ENCODE measurements at places on chromosomes 12 and 14.
A peak's percentile ranks its signal among the peaks of the same experiment; 100 is the strongest.

GRCh38 chr12:57846577-57847319 lies at the start of gene CTDSP2:
CTDSP2 (minus strand) TSS chr12:57846729; CDS start chr12:57846435, 294 bp downstream.
- peak; percentile 91 for DNase-seq
- H3K4me1 ChIP-seq = peaks cover 59% of the 10 kb centered on the region
- no peaks in the 10 kb centered on the region for H3K36me3 ChIP-seq

- H3K4me3 ChIP-seq = no peak overlapping the region
- H3K27ac ChIP-seq = no peak overlapping the region
- no peaks in the 10 kb centered on the region for H3K36me3 ChIP-seq
- DNase-seq = no peak
- H3K27me3 ChIP-seq = no peaks in the 10 kb centered on the region
These were observed 153.1 kb downstream of the TMEM117 start for GRCh38 chr12:43988838-43989560.

DNA sequence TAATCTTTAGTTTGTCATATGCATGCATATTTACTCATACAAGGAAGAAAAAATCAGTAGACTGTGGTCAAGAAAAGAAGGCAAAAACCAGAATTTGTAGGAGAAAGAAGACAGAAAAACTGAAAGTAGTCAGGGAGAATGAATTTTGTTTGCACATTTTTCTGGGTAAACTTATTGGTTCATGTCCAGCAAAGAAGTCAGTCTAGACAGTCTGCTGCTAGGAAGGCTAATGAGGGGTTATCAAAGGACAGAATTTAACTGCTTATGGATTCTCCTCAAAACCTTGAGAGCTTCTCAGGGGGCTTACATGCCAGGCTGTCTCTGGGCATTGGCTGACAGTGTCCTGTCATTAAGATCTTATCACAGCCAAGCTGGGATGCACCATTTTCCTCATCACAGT lies 293.9 kb downstream of the RPAP3 start:
- no peaks in the 10 kb centered on the region for H3K36me3 ChIP-seq
- no peaks in the 10 kb centered on the region for H3K27me3 ChIP-seq
- H3K27ac ChIP-seq = no peak overlapping the region
- no peak for DNase-seq
- H3K4me3 ChIP-seq = no peak overlapping the region
- no peaks in the 10 kb centered on the region for H3K4me1 ChIP-seq

GRCh38 chr12:129258781-129259318 lies 405.6 kb downstream of the GLT1D1 start:
- H3K36me3 ChIP-seq = no peaks in the 10 kb centered on the region
- DNase-seq = no peak
- H3K27ac ChIP-seq = no peak overlapping the region
- H3K4me3 ChIP-seq = no peak overlapping the region
- H3K27me3 ChIP-seq = no peaks in the 10 kb centered on the region
- no peaks in the 10 kb centered on the region for H3K4me1 ChIP-seq

All from esophagus squamous epithelium (tissue), 5 donors.